ENCODE measurements at places on chromosomes 2 and 18.

DNA sequence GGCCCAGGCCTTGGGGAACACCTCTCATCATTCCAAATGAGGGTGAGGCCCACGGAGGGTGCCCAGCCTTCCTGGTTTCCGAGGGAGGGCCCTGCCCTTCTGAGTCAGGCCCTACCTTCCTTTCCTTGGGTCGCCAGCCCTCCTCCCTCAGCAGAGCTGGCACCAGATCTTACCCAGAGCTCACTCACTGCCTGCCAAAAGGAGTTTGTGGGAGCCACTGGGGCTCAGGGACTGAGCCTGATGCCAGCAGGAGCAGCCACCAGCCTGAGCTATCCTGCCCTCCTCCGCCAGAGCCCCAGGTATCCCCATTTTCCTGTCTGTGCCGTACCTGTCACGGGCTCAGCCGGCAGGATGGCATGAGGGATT is 64.1 kb downstream of the NRP2 start:
- no peak for DNase-seq

DNA sequence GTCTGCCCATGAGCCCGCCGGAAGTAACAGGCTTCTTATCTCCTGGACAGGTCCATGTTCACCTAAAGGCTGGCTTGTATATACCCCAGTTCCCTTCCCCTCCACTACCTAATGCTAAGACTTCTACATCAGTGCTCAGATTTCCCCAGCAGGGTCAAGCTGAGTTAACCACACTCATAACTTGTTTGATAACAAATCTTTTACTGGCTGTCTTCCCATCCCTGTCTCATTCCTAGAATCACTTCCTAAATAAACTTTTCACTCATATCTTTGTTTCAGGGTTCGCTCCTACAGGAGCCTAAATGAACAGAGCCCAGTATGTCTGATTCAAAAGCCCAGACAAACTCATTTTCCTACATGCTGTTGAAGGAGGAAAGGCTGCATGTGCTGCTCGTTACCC is 94.0 kb upstream of the SOX11 start:
- DNase-seq = no peak

DNA sequence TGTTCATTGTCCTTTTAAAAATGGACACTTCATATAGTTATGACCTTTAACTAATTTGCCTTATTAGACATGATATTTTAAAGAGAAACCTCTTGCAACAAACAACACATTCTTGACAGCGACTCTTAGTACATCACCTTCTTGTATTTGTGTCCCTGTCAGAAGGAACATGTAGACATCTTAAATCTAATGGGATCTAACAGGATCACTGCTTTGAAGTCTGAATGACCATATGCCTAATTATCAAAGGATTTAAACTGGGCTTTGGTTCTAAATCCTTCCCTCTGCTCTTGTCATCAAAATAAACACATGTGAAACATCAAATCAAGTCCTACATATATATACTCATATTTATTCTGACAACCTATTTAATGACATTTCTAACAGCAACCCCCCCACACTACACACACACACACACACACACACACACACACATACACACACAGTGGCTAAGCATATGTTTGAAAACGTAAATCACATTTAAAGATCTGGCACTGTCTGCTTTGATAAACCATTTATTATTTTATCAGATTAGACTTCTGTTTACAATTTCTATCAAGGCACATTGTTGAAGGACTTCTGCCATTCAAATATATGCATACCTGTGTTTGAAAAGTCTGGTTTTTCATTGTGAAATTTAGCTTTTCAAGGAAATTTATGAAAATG is 4.2 kb downstream of the GALNT13 start:
- no peak for DNase-seq

GRCh38 chr2:96121414-96121813 is 5.0 kb upstream of the ADRA2B start:
- no peak for DNase-seq

DNA sequence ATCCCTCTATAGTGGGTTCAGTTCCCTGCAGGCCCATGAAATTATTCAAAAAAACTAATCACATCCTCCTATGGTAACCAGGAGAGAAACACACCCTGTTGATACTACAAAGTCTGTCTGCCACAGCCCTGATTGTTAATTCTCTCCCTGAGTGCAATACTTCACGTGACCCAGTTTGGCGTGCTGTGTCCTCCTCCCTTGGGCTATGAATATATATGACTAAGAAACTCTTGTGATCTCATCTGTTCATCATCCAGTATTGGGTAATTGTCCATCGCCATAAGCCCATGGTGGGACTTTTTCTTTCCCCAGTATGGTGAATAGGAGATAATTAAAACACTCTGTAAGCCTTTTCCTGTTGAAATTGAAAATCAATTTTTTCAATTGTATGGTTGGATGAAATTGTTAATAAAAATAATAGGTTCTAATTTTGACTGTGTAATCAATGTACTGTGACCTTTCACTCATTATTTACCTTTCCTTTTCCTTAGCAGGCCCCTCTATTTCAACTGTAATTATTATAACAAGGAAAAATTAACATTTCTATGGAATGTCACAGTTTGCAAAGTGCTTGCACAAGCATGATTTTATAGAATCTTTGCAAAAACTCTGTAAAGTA is 1822.6 kb downstream of the SUCLG1 start:
- DNase-seq = peak; percentile 6

- no peak for DNase-seq
Observed at GRCh38 chr18:59918320-59918755, 18.5 kb downstream of the PMAIP1 start.

- no peak for DNase-seq
Observed at GRCh38 chr2:144233733-144234541, 286.0 kb downstream of the ZEB2 start.

DNA sequence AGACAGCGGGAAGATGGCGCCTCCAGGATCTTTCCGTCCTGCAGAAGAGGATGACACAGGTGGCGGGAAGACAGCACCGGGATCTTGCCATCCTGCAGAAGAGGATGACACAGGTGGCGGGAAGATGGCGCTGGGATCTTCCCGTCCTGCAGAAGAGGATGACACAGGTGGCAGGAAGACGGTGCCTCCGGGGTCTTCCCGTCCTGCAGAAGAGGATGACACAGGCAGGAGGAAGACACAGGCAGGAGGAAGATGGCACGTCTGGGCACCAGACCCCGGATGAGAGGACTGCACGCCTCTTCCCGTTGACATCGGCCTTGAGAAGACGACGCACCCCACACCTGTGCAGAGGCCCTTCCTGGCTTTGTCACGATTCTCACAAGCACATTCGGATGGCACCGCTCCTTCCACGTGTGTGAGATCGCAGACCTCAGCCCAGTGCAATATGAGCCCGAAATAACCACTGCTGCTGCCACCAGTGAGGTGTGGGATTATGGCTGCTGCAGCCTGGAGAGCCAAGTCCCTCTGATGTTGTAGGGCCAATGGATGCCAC is 79.4 kb upstream of the SNTG2 start:
- DNase-seq = no peak

- DNase-seq = peak; percentile 39
Observed at GRCh38 chr18:13558124-13558523, 168.2 kb downstream of the FAM210A start.

DNA sequence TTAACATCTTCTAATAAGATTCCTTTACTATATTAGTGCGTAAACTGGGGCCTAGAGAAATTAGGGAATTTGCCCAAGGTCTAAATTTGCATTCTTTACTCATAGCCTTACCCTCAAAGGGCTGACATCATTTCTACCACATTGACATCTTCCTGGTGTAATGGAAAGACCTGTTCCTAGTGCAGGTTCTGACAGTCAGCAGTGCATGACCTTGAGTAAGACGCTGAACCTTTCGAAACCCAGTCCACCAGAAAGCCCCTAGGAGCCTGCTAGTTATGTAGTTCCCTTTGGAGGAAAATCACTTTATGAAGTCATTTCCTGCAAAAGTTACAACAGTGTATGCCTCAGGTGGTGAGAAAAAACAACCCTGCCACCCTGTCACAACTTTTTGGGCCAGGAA is 388.3 kb downstream of the TNS1 start:
- no peak for DNase-seq

GRCh38 chr2:181904022-181904632 is 12.6 kb downstream of the ITPRID2 start:
- DNase-seq = peak; percentile 44

- DNase-seq = no peak
Observed at GRCh38 chr2:102291319-102292075, 19.9 kb upstream of the IL1RL1 start.

DNA sequence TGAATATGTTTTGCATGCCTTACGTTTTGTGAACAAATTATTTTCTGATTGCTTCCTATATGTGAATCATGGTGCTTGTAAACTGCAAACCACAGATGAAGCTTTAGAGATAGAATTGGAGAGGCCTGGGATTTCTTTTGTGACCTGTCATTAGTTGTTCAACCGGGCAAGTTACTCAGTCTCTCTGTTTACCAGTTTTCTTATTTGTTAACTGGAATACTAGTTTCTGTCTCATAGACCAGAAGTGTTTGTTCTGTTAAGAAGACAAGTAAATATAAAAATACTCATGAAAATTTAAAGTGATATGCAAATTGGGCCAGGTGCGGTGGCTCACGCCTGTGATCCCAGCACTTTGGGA is 27.3 kb downstream of the DGKD start:
- DNase-seq = no peak

DNA sequence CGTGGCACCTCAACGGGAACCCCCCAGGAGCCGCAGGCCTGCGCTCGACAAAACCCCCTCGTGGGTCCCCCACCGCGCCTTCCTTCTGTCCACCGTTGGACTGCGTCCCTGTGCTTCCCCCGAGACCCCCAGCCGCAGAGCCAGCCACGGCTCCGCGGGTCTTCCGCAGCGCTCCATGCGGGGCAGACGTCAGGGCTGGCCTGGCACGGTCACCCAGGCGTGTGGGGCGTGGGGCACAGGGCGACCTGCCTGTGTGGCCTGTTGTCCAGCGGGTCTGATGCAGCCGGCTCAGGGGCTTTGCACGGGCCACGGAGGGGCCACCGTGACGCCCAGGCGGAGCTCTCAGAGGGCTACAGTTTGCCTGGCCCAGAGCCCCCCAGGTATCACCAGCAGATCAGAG is 11.0 kb downstream of the NFATC1 start:
- no peak for DNase-seq

DNA sequence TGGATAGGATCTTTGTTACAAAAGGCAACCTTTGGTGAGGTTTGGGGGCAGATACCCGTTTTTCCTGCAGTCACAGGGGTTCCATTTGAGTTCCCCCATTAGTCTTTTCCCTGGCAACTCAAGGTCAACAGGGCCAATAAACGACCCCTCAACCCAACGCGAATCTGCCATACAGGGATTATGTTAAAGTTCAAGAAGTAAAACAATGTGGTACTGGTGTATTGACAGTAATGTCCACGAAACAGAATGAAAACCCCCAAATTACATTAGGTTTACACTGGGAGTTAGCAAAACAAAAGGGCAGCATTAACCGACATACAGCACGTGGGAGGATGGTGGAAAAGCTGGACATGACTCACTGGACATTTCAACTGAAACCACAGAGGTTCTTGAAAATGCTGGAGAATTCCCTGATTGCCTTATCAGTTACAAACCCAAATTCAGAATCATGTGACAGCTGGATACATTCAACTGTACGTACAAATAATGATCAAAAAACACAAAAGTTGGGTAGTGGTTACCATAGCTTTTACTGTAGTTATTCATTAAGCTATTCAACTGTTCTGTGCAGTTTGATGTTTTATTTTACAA is 4.9 kb upstream of the IMP4 start:
- peak; percentile 40 for DNase-seq

DNA sequence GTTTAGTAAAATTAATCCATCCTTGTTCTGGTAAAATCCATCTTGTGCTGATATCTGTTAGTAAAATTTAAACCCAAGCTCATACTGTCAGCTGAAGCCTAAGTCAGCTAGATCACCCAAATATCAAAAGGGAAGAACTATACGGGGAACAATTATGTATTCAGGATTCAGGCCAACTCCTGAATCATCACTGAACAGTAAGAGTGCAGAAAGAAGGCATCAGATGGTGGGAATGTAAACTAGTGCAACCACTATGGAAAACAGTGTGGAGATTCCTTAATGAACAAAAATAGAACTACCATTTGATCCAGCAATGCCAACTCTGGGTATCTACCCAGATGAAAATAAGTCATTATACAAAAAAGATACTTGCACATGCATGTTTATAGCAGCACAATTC is 81.8 kb downstream of the RAPGEF4 start:
- DNase-seq = peak; percentile 26

DNA sequence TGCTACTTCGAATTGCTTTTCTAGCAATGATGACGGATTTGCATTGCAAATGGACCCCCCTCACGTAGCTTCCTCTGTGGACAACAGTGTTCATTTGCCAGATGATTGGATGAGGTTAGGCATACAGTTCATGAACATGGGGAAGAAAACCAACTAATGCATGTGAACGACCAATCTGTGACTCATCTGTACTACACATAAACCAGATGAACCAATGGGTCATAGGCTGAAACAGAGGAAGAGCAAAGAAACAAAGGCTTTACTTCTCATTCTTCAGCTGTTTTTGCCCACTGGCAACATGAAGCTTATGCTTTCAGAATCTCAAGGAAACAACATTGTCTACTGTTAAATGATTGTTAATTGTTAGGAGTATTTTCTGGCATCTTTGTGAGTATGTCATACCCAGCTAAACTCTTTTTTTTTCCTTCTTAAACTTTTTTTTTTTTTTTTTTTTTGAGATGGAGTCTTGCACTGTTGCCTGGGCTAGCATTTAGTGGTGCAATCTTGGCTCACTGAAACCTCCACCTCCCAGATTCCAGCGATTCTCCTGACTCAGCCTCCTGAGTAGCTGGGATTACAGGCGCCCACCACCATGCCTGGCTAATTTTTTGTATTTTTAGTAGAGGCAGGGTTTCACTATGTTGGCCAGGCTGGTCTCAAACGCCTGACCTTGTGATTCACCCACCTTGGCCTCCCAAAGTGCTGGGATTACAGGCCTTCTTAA is 35.5 kb downstream of the EFEMP1 start:
- peak; percentile 85 for DNase-seq

DNA sequence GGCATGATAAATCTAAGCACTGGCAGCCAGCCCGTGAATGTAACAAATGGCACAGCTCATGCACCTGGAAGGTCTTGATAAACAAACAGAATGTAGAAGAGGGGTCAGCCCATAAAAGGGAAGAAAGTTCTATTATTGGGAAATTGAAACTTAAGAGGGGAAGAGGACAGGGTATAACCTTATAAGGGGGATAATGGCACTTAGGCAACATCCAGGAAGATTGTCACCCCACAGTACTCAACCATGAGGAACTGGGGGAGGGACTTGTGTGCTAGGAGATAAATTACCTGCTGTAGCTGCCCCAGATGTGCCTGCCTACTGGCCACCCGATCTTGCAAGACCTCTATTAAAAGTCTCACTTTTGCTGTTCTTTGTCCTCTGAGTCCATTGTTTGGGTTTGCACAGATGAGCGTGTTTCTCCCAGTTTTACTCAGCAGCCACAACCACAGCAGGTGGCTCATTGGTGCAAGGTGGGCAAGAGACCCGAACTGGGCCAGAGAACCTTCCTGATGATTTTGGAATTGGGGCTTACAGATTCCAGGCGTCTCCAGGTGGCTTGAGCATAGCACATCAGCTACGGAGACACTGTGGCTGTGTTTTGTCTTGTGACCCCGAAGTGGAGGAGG is 79.0 kb upstream of the TAF1B start:
- no peak for DNase-seq

All from fibroblast of upper back skin (primary cell).